ENCODE measurements at places on chromosomes 1 and 21. TPM values are rescaled to one million over a fixed set of nuclear protein-coding genes. Genes with fewer than 3 reads are reported as not detected.
A peak's percentile ranks its signal among the peaks of the same experiment; 100 is the strongest.

GRCh38 chr1:13864760-13865159, 164.8 kb downstream of the PRDM2 start:
- no peaks in the 10 kb centered on the region for H3K27me3 ChIP-seq
- no peak overlapping the region for H3K4me3 ChIP-seq
- no peaks in the 10 kb centered on the region for H3K36me3 ChIP-seq
- no peaks in the 10 kb centered on the region for H3K4me1 ChIP-seq
- H3K27ac ChIP-seq = no peak overlapping the region
- no peak for DNase-seq

DNA sequence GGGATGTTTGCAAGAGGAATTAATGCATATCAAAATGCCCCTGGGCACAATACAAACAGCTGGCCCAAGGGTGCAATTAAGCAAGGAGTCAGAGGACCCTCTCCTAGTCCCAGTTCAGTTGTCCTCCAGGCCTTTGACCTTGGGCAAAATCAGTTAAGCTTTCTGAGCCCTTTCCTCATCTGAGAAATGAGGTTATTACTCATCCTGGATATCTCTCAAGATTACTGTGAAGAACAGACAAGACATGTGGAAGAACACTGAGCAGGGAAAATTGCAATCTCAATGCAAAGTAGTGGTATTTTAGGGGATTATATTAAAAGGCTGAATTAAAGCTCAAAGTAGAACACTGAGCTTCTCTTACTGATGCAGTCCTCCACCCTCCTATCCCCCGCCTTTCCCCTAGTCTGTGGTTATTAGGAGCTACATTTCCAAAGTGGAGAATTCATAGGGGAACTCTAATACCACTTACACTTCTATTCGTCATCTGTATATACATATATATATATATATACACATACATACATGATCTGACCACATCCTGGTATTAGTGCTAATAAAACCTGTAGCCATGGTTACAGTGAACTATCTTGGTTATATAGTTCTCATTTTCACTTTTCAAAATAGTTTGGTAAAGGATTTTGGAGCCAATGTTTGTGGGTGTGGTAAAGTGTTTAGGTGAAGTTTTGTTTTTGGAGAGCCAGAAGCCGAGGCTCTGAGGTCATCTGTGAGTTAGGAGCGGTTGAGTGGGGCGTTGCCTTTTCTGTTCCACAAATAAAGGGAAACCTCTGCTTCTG, 18.1 kb downstream of the KIAA0040 start:
- no peak for DNase-seq
- no peak overlapping the region for H3K27ac ChIP-seq
- H3K36me3 ChIP-seq = no peaks in the 10 kb centered on the region
- H3K27me3 ChIP-seq = no peaks in the 10 kb centered on the region

SPRR2G gene
- total RNA-seq = not detected

GRCh38 chr21:33291686-33292085, 25.5 kb downstream of the IL10RB start:
- no peak overlapping the region for H3K27ac ChIP-seq
- H3K27me3 ChIP-seq = no peaks in the 10 kb centered on the region
- no peak overlapping the region for H3K4me3 ChIP-seq
- no peaks in the 10 kb centered on the region for H3K36me3 ChIP-seq
- no peak for DNase-seq

GRCh38 chr1:241947354-241947753, 10.2 kb upstream of the BECN2 start:
- no peak for DNase-seq
- H3K36me3 ChIP-seq = no peaks in the 10 kb centered on the region
- no peak overlapping the region for H3K4me3 ChIP-seq
- no peaks in the 10 kb centered on the region for H3K27me3 ChIP-seq

DNA sequence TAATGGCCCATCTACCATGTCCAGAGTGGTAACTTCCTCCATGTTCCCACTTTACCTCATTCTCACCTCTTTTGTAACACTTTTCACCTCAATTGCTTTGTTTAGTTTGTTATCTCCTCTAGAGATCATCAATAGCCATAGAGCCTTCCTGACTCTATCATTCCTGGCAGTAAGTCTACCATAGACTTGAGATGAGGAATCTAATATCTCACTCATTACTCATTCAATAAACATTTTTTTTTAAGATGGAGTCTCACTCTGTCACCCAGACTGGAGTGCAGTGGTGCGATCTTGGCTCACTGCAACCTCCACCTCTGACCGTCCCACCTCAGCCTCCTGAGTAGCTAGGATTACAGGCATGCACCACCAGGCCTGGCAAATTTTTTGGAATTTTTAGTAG, 7.1 kb downstream of the NMNAT2 start:
- H3K4me1 ChIP-seq = no peaks in the 10 kb centered on the region
- no peak for DNase-seq
- no peaks in the 10 kb centered on the region for H3K27me3 ChIP-seq
- H3K27ac ChIP-seq = no peak overlapping the region
- no peaks in the 10 kb centered on the region for H3K36me3 ChIP-seq
- H3K4me3 ChIP-seq = no peak overlapping the region

DNA sequence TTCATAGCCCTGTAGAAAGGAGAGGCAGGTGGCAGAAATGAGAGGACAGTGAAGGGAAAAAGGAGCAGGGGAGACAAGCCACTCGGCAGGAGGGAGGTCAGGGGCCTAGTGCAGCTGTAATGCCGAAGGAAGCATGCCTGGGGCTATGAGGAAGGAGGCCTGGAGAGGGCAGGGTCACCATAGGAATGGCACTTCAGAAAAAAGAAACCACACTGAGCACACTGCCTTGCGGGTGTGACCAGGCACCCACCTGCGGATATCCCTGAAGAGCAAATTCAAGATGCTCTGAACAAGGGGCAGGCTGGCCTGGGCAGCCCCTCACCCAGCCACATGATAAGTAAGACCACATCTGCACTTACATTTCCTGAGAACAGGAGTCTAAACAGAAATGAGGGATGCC, 104.7 kb downstream of the JAK1 start:
- DNase-seq = no peak
- H3K4me1 ChIP-seq = no peaks in the 10 kb centered on the region
- H3K27ac ChIP-seq = no peak overlapping the region

ADAMTS4 gene
- 78.3 TPM for total RNA-seq

GRCh38 chr1:163161337-163161736, 41.4 kb downstream of the RGS5 start:
- no peaks in the 10 kb centered on the region for H3K4me1 ChIP-seq
- H3K36me3 ChIP-seq = no peaks in the 10 kb centered on the region
- no peak overlapping the region for H3K4me3 ChIP-seq
- no peaks in the 10 kb centered on the region for H3K27me3 ChIP-seq

GRCh38 chr1:234585330-234586055, 24.5 kb downstream of the IRF2BP2 start:
- no peaks in the 10 kb centered on the region for H3K36me3 ChIP-seq
- peak overlapping the region; percentile 87 for H3K27ac ChIP-seq
- no peak overlapping the region for H3K4me3 ChIP-seq
- peaks cover 46% of the 10 kb centered on the region for H3K4me1 ChIP-seq
- DNase-seq = peak; percentile 79
- H3K27me3 ChIP-seq = no peaks in the 10 kb centered on the region

DNA sequence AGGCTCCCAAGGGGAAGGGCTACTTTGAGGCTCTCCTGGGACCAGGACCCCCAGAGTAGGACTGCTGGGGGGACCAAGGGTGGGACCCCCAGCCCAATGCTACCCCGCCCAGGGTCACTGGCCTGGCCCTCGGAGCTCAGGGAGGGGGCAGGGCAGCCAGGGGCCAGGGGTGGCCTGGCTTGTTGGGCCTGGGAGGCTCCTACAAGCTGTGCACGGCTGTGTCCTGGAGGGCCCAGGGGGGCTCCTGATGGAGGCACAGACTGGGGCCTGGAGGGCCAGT, 2.2 kb downstream of the HES4 start:
- H3K27ac ChIP-seq = no peak overlapping the region
- no peaks in the 10 kb centered on the region for H3K27me3 ChIP-seq
- no peak overlapping the region for H3K4me3 ChIP-seq
- no peaks in the 10 kb centered on the region for H3K36me3 ChIP-seq
- peaks cover 34% of the 10 kb centered on the region for H3K4me1 ChIP-seq

SMPDL3B gene
- total RNA-seq = 2.0 TPM

DNA sequence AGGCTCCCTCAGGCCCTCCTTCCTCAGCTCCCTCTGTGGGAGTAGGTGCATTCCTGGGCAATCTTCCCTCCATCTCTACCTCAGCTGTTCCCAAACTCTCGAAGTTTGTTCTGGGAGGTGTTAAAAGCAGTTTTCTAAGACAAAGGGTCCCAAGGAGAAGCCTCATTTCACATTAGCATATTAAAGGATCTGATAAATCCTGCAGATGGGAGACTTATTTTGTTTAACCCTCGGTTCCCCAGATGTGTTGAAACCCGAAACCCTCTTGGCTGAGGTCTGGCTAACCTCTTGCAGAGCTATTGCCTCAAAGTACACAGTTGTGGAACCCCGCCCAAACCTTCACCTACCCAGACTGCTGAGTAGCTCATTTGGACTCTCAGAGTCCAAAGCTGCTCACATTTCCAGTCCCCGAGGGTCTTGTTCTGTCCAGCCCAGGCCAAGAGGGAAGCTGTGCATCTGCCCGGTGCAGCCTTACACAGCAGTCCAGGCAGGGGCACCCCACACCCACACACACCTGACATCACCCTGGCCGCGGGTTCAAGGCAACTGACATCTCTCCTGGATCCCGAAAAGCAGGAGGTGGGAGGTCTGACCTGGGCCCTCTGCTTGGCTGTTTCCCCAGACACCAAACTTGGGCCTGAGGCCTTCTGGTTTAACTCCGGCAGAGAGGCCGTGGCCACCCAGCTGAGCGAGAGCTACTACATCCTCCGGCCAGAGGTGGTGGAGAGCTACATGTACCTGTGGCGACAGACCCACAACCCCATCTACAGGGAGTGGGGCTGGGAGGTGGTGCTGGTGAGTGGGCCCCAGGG, 19.5 kb upstream of the SELENON start:
- H3K27me3 ChIP-seq = no peaks in the 10 kb centered on the region
- DNase-seq = no peak
- no peak overlapping the region for H3K4me3 ChIP-seq
- H3K4me1 ChIP-seq = no peaks in the 10 kb centered on the region

KCNH1 gene
- total RNA-seq = 3.9 TPM

DNA sequence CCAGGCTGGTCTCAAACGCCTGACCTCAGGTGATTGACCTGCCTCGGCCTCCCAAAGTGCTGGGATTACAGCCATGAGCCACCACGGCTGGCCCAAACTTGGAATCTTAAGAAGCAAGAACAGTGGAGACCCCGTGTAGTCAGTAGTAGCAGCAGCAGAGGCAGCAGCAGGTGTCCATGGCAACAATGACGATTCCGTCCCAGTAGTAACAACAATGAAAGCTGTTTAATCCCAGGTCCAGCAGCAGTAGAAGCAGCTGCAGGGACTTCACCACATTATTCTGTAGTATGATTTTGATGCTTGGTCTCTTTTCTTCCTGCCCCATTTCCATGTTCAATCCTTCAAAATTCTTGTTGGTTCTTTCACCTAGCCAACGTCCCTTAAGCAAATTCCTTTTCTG, 69.6 kb upstream of the KCTD3 start:
- no peaks in the 10 kb centered on the region for H3K36me3 ChIP-seq
- no peaks in the 10 kb centered on the region for H3K4me1 ChIP-seq
- DNase-seq = no peak
- no peaks in the 10 kb centered on the region for H3K27me3 ChIP-seq
- H3K4me3 ChIP-seq = no peak overlapping the region
- H3K27ac ChIP-seq = no peak overlapping the region

HLCS gene
- 10.3 TPM for total RNA-seq

DNA sequence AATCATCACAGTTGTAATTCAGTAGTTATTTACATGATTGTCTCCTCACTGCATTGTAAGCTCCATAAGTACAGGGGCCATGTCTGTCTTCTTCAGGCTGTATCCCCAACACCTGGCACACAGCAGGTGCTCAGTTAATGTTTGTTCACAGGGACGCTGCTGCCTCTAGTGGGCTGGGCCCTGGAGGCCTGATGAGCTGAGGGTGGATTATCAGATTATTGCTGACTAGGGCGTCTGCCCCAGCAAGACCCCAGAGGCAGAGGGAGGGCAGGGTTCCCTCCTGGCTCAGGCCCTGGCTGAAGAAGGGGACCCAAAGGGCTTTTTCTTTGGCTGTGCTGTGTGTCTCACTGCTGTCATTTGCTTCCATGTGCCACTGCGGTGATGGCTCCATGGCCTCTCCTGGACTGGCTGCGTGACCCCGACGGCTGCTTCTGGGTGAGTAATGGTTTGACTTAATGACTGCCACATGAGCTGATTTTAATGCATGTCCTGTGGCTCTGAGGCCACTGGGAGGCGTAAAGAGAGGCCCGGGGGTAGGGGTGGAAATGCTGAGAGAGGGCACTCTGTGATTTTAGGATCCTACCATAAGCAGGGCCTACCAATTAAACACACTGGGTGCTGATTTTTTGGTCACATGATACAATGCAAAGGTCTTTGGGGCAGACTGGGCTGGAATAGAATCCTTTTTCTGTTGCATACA, 20.8 kb upstream of the EPB41 start:
- no peaks in the 10 kb centered on the region for H3K36me3 ChIP-seq
- DNase-seq = peak; percentile 64
- no peaks in the 10 kb centered on the region for H3K27me3 ChIP-seq

- H3K36me3 ChIP-seq = no peaks in the 10 kb centered on the region
- H3K4me1 ChIP-seq = no peaks in the 10 kb centered on the region
- no peak overlapping the region for H3K27ac ChIP-seq
- no peak for DNase-seq
Observed at GRCh38 chr1:153401461-153401860, 10.6 kb upstream of the S100A8 start.

DNA sequence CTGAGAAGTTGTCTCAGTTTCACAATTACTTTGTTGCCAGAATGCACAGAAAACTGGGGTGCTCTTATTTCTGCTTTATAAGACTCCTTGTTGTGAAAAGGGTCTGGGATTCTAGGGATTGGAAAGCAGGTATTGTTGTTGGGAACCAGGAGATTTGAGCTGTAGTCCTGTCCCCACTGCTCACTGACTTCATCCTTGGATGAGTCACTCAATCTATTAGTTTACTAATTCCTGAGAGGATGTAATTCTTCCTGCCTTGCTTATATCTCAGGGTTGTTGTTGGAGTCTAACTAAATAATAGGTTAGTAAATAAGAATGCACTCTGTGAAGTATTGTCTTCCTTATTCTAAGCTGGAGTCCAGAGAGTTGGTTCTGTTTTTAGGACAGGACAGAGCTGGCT, 172.5 kb upstream of the GALNT2 start:
- no peaks in the 10 kb centered on the region for H3K36me3 ChIP-seq
- no peaks in the 10 kb centered on the region for H3K4me1 ChIP-seq
- DNase-seq = no peak
- no peaks in the 10 kb centered on the region for H3K27me3 ChIP-seq
- H3K4me3 ChIP-seq = no peak overlapping the region

KCNE2 gene
- total RNA-seq = not detected

GRCh38 chr1:61004262-61005003, 77.9 kb upstream of the NFIA start:
- no peak overlapping the region for H3K27ac ChIP-seq
- H3K27me3 ChIP-seq = no peaks in the 10 kb centered on the region
- peaks cover 20% of the 10 kb centered on the region for H3K4me1 ChIP-seq
- H3K4me3 ChIP-seq = no peak overlapping the region
- DNase-seq = no peak

MMEL1 gene
- total RNA-seq = 4.4 TPM

C1orf52 gene
- total RNA-seq = 13.0 TPM

- DNase-seq = no peak
- H3K4me3 ChIP-seq = no peak overlapping the region
- no peaks in the 10 kb centered on the region for H3K36me3 ChIP-seq
- no peaks in the 10 kb centered on the region for H3K4me1 ChIP-seq
Observed at GRCh38 chr1:218964471-218965185, 209.1 kb upstream of the LYPLAL1 start.

All from vagina (tissue), 2 donors.